ENCODE measurements at places on chromosomes 2 and 18.

DNA sequence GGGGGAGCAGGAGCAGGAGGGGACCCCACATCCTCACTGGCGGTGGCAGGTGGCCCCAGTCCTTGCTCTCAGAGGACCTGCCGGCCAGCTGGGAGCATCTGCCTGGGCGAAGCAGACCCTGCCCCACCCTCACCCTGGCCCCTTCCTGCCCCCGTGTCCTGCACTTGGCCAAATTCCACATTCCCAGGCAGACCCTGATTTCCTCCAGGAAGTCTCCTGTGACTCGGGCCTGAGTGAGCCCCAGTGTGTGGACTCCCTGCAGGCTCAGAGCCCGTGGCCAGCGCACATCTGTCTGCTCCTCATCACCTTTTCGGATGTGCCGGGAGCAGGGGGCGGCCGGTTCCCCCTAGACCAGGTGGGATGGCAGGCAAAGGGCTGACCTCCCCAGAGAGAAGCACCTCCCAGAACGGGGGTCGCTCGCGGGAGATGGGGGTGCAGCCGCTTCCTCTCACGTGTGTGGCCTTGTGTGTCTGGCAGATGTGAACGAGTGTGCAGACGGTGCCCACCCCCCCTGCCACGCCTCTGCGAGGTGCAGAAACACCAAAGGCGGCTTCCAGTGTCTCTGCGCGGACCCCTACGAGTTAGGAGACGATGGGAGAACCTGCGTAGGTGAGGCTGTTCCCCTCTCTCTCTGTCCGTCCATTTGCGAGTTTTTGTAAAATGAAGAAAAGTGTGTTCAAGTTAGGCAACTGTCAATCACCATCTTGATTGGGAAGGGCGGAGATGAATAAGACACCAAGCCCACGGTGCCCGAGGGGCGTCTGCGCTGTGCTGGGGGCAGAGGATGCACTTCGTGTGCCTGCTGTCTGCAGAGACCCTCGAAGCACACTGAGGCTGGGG is 90.4 kb downstream of the TPO start:
- DNase-seq = no peak

DNA sequence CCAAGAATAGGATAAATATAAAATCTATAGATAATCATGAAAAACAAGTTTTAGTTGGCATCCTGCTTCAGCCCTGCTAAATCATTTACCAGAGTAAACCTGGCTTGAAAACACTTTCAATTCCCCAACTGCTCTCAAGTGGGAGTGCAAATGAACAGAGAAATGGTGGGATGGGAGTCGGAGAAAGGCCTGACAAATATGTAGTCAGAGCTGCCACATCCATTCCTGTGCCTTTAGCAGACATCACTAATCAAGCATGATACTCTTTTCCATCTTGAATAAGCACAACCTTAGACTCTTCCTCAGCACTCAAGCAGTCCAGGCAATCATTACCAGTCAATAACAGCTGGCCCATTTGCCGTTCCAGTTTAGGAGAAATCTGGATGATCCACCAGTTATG is 101.3 kb downstream of the ANKRD44 start:
- no peak for DNase-seq

DNA sequence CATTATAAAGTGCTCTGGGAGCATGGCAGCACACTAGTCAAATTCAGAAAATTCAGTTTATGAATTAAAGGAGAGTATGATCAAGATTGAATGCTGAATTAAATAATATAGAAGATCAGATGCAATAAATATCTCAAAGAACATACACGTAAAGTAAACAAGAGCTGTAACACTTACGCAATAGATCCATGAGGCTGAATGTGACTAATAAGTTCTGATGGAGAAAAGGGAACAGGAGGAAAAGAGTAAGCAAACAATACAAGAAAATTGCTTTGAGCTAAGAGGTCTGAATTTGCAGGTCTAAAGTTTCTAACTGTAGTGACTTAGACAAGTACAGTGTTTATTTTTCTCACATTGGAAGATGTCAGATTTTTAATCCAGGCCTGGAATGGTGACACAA is 646.7 kb upstream of the ZNF804A start:
- no peak for DNase-seq

GRCh38 chr18:35770376-35771014 is 189.0 kb downstream of the GALNT1 start:
- DNase-seq = no peak

- DNase-seq = no peak
Measured at GRCh38 chr18:49167084-49167483, 216.3 kb upstream of the SMAD7 start.

DNA sequence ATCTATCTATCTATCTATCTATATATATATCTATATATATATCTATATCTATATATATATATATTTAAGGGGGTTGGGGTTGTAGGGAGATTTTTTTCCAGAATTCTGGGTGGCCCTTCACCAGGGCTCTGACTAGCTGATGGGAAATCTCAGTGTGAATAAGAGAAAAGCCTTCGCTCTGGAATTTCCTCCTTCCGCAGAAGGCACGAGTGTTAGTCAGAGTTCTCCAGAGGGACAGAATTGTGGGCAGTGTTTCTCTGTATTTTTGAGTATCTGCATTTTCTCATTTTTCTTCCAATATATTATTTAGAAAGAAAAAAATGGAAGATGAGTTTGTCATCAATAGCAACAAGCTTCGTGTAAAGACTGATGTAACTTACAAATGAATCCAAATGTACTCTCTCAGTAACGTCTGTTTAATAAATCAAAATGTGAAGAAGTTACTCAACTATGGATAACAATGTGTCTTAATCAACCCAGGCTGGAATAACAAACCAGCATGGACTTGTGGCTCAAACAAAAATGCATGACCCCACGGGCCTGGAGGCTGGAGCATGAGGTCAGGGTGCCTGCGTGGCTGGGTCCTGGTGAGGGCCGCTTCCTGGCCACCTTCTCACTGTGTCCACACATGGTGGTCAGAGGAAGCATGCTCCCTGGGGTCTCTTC is 10.6 kb upstream of the SNTG2 start:
- DNase-seq = no peak

- DNase-seq = no peak
Measured at GRCh38 chr18:79763407-79763806, 34.3 kb upstream of the KCNG2 start.

- DNase-seq = no peak
Measured at GRCh38 chr2:57450170-57450569, 596.4 kb upstream of the VRK2 start.

- DNase-seq = no peak
Measured at GRCh38 chr18:23593720-23594119, 7.4 kb upstream of the NPC1 start.

- no peak for DNase-seq
Measured at GRCh38 chr2:30336978-30337841, 105.9 kb downstream of the LBH start.

DNA sequence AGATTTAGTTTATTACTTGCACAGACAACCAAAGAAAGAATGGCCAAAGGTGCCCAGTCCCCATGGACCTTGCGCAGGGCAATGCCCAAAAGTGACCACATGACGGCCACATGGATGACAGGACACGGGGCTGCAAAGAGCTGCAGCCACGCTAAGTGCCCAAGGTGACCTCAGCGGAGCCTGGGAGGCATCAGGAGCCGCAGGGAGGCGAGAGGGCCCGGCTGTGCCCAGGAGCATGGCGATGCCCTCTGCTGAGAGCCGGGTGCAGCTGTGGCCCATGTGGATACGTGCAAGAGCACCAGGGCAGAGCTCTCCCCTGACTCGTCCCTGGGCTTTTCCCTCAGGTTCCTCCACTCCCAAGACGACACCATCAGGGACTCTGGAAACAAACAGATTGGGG is 14.7 kb downstream of the HES6 start:
- no peak for DNase-seq

DNA sequence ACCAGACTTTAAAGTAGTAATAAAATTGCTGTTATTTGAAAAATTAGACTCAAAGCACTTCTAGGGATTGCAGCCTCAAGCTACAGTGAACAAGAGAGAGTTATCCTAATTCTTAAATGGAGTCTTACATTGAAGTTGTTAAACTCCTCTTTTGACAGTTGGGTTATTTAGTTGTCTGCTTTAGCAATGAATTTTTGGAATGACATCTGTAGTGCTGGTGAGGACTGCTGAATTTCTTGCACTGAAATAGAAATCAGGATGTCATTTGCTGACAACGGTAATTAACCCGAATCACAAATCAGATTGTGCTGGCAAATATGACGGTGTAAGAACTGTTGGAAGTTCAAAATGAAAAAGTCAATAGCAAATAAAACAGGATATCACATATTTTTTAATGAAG is 78.0 kb upstream of the LYPD6B start:
- DNase-seq = no peak

- peak; percentile 45 for DNase-seq
Measured at GRCh38 chr2:7427293-7428060, 510.3 kb downstream of the RNF144A start.

Data from right lung (tissue), 10 donors.